ENCODE measurements at places on chromosomes 5 and 9. TPM values are rescaled to one million over a fixed set of nuclear protein-coding genes. Genes with fewer than 3 reads are reported as not detected.

The LPAR1 gene
- total RNA-seq: 8.5 TPM

The CACFD1 gene
- total RNA-seq: 5.5 TPM

The ACSL6 gene
- not detected for total RNA-seq

The PRLR gene
- under 0.01 TPM for total RNA-seq

The C9 gene
- total RNA-seq: not detected

The PCDHGA8 gene
- total RNA-seq: 0.21 TPM

The SLC38A9 gene
- total RNA-seq: 33.5 TPM

The SOX30 gene
- total RNA-seq: not detected

The PCDHA12 gene
- total RNA-seq: 0.48 TPM

The SH3RF2 gene
- total RNA-seq: 10.9 TPM

The SLC23A1 gene
- 0.24 TPM for total RNA-seq

The SLC4A9 gene
- total RNA-seq: 0.21 TPM

The ANKHD1 gene
- total RNA-seq: 47.5 TPM

The TEX48 gene
- not detected for total RNA-seq

The ROPN1L gene
- total RNA-seq: under 0.01 TPM

The SLCO4C1 gene
- 0.21 TPM for total RNA-seq

The DNAJA1 gene
- total RNA-seq: 71.8 TPM

The TPM2 gene
- 61.0 TPM for total RNA-seq

The ACTBL2 gene
- 0.21 TPM for total RNA-seq

The RETREG1 gene
- total RNA-seq: 24.3 TPM

The DAPK1 gene
- total RNA-seq: 8.2 TPM

The CYLC2 gene
- total RNA-seq: not detected

The SHISAL2B gene
- total RNA-seq: not detected

The ZNF883 gene
- 0.96 TPM for total RNA-seq

The ANKRD18B gene
- 16.6 TPM for total RNA-seq

The EIF4EBP3 gene
- total RNA-seq: 0.85 TPM

The PLPP7 gene
- not detected for total RNA-seq

The SYK gene
- 15.2 TPM for total RNA-seq

The LURAP1L gene
- total RNA-seq: 22.4 TPM

The AGXT2 gene
- not detected for total RNA-seq

The CCDC152 gene
- total RNA-seq: not detected

The TPPP gene
- total RNA-seq: 0.48 TPM

The PCDHA2 gene
- total RNA-seq: not detected

The SLC6A19 gene
- total RNA-seq: not detected

The PTPDC1 gene
- total RNA-seq: 6.4 TPM

The LARP1 gene
- total RNA-seq: 54.1 TPM

The GCNT4 gene
- 3.6 TPM for total RNA-seq

The SLC6A18 gene
- not detected for total RNA-seq

The SPINK7 gene
- 4.3 TPM for total RNA-seq

The DMRTA1 gene
- 3.4 TPM for total RNA-seq

The MCTP1 gene
- 19.4 TPM for total RNA-seq
